ENCODE measurements at places on chromosomes 3 and 15.

- DNase-seq, result no peak
These were observed 61.5 kb upstream of the DCBLD2 start for GRCh38 chr3:98962951-98963350.

DNA sequence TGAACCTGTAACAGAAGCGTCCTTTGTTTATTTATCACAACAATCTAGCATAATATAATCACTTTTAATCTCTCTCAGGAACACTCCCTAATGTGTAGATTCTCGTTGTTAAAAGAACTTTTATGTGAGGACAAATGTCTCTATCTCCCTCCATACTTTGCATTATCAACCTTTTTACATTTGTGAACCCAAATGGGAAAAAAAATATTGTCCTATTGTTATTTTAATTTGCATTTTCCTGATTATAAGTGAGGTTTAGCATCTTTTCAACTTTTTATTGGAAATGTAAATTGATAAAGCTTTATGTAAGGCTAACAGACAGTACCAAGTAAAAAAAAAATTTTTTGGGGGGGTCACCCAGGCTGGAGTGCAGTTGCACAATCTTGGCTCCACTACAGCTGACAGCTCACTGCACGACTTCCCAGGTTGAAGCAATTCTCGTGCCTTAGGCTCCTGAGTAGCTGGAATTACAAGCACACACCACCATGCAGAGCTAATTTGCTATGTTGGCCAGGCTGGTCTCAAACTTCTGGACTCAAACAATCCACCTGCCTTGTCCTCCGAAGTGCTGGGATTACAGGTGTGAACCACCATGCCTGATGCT lies 33.0 kb upstream of the DENND4A start:
- DNase-seq, result no peak

GRCh38 chr3:155393316-155393715 lies 99.8 kb upstream of the STRIT1 start:
- no peak for DNase-seq

- DNase-seq, result no peak
These were observed 239.9 kb upstream of the TPM1 start for GRCh38 chr15:62802612-62803011.

- DNase-seq, result no peak
These were observed 225.6 kb downstream of the NFKBIZ start for GRCh38 chr3:102074946-102075345.

DNA sequence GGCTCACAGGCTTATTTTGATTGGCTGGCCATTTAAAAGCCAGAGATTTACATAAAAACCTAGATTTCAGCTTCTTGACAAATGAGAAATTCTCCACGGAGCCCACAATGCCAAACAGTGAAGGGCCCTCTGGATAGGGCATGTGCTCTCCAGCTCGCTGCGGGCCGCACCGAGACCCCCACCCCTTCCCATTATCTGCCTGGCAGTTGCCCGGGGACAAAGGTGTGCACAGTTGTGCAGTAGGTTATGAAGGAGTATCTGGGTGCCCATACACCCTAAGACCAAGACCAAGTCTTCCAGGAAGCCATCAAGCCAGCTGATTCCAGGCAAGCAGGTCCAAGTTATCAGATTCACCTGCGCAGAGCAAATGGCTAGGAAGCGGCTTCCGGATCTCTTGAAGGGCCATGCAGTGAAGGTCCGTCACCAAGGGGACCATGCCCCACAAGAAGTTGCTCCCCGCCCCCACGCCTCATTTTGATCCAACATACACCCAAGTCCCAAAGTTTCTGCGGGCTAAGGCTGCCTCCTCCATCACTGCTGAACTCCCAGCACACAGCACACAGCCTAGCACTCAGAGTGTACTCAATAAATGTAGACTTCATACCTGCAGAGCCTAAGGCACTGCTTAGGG lies 1.3 kb downstream of the MRPS25 start:
- no peak for DNase-seq

- no peak for DNase-seq
These were observed 62.0 kb upstream of the BCL6 start for GRCh38 chr3:187807086-187807862.

DNA sequence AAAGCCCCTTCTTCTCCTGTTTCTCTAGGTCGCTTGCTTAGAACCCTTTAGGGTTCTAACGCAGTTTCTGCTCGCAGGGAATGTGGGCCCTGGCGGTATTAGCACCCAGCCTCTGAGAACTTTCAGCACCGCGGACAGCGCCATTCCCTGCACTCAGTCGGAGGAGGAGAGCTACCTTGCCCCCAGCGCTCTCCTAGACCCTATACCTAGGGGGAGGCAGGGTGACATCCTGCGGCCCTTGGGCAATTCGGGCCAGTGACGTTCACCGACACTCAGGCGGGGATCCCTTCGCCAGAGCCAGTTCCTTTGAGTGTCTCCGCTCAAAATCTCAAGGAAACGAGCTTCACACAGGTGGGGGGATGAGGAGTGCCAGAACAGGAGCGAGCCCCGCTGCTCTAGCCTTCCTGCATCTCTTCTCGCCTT lies 1.3 kb downstream of the SLC7A14 start:
- no peak for DNase-seq

DNA sequence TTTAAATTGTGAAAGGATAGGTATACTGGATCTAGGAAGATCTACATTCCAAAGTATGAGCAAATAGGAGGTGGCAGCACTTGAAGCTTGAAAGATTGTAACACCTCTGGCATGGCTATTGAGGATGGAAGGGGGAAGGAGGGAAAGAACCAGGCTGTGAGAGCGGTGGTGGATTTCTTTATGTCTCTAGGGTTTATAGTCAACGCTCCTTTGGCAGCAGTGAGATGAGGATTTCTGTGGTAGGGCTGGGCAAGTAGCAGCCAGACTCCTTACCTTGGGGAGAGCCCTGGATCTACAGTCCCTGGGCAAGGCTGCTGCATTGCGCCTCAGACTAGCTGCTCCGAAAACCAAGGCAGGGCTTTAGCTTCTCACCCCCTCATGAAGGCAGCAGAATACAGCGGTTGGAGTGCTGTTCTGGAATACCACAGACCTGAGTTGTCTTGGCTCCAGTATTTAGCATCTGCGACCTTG lies 53.2 kb downstream of the MEF2A start:
- DNase-seq, result no peak

DNA sequence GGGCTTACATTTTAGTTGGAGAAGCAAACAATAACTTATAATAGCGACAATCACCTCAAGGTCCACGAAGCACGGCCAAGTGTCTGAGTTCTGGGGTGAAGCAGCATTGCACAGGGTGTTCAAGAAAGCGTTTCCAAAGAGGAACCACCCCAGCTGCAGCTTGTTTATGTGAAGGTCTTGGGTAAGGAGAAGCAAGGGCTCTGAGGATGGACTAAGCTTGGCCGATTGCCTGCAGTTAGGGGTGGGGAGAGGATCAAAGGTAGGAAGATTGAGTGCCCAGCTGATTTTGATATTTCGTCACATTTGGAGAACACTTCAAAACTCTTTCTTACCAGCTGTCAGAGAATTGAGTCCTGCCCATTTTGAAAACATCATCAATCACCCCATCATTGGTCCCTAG lies 321.6 kb upstream of the DNAJC19 start:
- no peak for DNase-seq

Measured in GM12864 (cell line).